ENCODE measurements at places on chromosomes 16 and 17.

- no peak for DNase-seq
- H3K27me3 ChIP-seq = no peaks in the 10 kb centered on the region
- H3K4me3 ChIP-seq = no peak overlapping the region
- H3K4me1 ChIP-seq = no peaks in the 10 kb centered on the region
- H3K36me3 ChIP-seq = no peaks in the 10 kb centered on the region
Observed at GRCh38 chr17:59149841-59150511, 5.0 kb downstream of the SKA2 start.

DNA sequence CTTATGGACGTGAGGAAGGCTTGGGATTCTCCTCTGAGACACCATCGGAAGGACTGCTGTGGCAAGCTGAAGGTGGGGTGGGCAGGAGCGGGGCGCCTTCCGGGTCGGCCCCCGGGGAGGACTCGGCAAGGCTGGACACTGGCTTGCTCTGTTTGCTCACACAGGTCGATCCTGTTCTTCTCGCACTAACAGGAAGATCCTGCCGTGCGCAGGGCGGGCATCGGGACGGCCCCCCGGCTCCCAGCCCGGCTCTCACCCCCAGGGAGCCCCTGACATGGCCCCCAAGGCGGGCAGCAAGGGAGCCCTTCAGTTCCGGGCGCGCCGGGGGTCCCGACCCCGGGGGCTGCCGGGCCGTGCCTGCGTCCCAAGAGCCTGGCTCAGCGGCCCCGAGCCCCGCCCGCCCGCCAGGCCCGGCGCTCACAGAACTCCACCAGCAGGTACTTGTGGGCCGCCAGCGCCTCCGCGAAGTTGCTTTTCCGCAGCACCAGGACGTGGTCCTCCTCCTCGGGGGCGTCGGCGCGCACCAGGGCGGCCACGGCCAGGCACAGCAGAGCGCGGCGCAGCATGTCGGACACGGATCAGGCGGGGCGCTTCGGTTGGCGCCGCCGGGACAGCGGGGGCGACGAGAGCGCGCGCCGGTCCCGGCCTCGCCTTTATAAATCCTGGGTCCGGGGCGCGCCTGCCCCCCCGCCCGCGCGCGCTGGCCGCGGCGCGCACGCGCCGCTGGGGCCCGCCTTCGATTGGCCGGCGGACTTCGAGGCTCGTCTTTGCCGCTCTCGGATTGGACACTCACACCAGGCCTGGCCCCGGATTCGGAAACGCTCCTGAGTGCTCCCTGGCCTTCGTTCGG is at the start of gene P4HB:
Gene P4HB, minus strand, starts transcription at position 630 of the 850 bp plus-strand sequence. Its CDS starts 64 bp downstream, at position 566.
- H3K4me3 ChIP-seq = peak within 1 kb of the TSS; percentile 81
- H3K27me3 ChIP-seq = no peaks in the 10 kb centered on the region
- no peak for DNase-seq
- peaks cover 11% of the 10 kb centered on the region for H3K36me3 ChIP-seq

DNA sequence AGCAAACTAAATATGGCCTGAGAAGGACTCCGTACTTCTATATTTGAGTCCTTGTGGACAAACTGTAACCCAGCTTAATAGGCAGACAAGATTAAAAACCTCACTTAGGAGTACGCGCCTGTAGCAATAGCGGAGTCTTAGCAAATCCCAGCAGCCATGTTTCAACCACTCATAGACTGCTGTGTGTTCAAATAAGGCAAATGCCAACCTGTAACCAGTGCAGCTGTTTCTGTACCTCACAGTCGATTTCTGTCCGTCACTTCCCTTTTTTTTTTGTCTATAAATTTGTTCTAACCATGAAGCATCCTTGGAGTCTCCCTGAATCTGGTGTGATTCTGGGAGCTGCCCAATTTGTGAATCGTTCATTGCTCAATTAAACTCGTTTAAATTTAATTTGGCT is 30.2 kb downstream of the TANC2 start:
- no peaks in the 10 kb centered on the region for H3K36me3 ChIP-seq
- no peaks in the 10 kb centered on the region for H3K4me1 ChIP-seq
- H3K4me3 ChIP-seq = no peak overlapping the region
- H3K27ac ChIP-seq = no peak overlapping the region
- no peak for DNase-seq

DNA sequence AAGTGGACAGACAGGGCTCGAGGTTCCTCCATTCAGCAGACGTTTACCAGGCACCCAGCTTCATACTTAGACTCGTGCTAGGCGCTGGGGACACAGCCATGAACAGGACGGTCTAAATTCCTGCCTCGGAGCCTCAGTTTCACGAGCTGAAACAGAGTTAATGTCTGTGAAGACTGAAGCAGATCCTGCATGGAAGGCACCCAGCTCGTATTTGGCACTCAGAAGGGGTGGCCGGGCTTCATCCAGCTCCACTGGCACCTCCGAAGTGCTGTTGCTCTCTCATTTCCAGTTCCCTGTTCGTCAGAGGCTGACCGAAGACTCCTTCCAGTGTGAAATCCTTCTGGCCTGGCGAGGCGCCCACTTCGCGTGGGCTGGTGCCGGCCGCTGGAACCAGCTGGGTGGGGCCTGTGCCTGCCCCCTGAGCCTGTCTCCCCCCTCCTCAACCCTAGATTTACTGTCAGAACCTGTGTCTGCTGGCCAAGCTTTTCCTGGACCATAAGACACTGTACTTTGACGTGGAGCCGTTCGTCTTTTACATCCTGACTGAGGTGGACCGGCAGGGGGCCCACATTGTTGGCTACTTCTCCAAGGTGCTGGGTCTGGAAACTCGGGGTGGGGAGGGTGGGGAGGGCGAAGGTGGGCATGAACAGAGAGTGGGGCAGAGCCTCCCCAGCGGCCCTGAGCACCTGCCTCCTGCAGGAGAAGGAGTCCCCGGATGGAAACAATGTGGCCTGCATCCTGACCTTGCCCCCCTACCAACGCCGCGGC is 5.8 kb downstream of the PRSS8 start:
- peaks cover 14% of the 10 kb centered on the region for H3K4me1 ChIP-seq
- DNase-seq = no peak
- H3K27ac ChIP-seq = no peak overlapping the region
- H3K27me3 ChIP-seq = no peaks in the 10 kb centered on the region

DNA sequence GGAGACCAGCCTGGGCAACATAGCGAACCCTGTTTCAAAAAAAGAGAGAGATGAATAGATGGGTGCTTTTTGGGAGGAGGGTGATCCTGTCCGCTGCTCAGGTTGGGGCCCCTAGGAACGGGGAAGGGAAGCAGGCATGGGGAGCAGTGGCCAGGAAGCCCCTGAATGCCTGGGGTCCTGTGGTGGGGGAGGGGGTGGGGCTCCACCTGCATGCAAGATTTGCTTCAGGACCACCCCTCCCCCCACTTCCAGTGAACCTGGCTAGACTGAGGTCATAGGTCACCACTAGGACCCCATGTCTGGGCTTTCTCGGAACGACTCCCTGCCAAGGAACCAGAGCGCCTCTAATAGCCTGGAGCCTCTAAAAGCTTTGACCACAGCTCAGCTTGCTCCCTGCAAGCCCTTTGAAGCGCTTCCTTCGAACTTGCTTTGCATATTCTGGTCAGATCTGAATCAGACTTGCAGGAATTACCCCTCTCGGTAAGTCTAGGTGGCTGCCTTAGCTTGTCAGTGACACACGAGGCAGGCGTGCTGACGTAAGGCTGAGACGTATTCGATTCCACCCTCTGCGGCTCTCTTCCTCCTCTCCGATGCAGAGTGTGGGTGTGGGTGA is 3.7 kb downstream of the SOCS3 start:
- H3K27ac ChIP-seq = no peak overlapping the region
- no peak for DNase-seq
- H3K4me3 ChIP-seq = no peak overlapping the region
- H3K4me1 ChIP-seq = peaks cover 23% of the 10 kb centered on the region
- peaks cover 12% of the 10 kb centered on the region for H3K36me3 ChIP-seq

- peaks cover 1% of the 10 kb centered on the region for H3K36me3 ChIP-seq
- H3K4me1 ChIP-seq = peaks cover 10% of the 10 kb centered on the region
- H3K4me3 ChIP-seq = no peak overlapping the region
- no peak for DNase-seq
- H3K27me3 ChIP-seq = peaks cover 16% of the 10 kb centered on the region
- no peak overlapping the region for H3K27ac ChIP-seq
Observed at GRCh38 chr17:76385892-76386786, 1.7 kb downstream of the SPHK1 start.

All from iPS DF 6.9 (cell line).